ENCODE measurements at places on chromosomes 1 and 21.
A peak's percentile ranks its signal among the peaks of the same experiment; 100 is the strongest.

DNA sequence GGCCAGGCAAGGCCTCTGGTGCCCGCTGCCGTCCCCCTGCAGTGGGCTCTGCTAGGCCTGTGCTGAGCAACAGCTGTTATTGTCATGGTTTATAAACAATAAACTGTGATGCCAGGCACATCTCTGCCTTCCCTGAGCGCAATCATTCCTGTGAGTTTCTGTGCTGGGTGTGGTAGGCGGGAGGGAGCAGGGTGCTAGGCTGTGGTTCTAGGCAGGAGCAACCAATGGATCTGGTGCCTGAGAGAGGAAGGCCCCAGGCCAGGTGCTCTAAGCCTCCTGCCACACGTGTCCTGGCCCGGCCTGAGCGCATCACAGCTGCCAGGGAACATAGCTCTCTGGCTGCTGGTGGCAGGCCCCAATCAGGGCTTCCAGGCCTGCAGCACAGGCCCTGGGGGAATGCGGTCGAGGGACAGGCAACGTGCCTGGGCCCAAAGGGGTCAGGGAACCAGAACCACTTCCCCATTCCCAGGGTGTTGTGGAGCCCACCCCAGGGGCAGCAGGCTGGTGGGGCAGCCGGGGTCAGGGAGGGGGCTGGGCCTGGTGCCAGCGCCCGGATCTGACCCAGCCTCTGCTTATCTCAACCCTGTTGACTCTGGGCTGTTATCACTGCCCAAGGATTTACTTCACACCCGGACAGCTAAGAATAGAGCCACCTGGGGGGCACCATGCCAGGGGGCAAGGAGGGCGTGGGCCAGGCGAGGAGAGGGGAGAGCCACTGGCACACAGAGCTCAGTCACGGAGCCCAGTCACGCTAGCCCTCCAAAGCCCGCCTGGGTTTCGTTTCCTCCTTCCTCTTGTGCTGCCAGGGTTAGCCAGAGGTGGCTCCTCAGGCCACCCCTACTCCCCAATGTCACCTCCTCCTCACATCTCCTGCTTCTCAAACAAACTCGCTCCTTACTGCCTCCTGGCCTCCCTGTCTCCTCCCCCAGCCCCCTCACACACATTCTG is 11.5 kb downstream of the TRIM46 start:
- DNase-seq, result no peak

DNA sequence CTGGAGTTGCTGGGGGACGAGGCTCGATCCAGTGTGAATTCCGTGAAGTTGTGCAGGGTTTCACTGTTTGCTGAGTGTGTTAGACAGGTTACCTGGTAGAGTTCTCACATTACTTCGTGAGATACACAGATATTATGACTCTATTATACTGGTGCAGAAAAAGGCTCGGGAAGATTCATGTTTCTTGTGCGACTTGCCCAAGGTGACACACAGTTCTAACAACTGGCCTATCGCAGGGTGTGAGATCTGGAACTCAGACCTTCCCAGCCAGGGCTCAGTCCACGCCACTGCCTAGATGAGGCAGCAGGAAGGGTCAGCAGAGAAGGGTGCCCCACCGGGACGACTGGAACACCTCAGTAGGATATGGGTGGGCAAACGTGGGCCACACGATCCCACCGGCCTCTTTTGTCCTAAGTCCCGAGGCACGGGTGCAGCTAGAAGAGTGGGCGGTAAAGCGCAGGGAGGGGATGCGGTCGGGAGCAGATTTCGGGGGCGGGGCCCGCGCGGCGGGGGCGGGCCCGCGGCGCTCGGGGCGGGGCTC is 296 bp upstream of the RNPEP start:
- DNase-seq, result peak; percentile 52

- no peak for DNase-seq
These were observed 49.7 kb upstream of the HSD17B7 start for GRCh38 chr1:162740755-162741154.

DNA sequence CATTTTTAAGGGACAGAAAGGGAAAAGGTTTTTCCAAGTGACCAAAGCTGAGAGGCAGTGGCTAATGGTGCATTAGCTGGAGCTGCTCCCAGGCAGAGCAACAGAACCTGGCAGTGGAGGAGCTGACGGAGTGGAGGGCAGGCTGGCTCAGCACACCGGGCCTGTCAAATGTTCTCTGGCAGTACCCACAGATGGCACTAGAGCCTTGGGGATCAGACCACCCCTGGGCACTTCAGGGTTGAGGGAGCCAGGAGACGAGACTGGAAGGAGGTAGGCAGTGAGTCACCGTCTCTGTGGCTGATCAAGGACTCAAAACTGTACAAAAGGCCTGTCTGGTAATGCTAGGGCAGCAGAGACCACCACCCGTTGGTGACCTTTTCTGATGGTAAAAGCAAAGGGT is 121.7 kb upstream of the KIAA0040 start:
- DNase-seq, result no peak

GRCh38 chr21:44657635-44658540 is at the start of gene KRTAP12-3:
Gene KRTAP12-3 (plus strand): TSS chr21:44657932. CDS start chr21:44657980, 48 bp downstream.
- DNase-seq, result no peak

DNA sequence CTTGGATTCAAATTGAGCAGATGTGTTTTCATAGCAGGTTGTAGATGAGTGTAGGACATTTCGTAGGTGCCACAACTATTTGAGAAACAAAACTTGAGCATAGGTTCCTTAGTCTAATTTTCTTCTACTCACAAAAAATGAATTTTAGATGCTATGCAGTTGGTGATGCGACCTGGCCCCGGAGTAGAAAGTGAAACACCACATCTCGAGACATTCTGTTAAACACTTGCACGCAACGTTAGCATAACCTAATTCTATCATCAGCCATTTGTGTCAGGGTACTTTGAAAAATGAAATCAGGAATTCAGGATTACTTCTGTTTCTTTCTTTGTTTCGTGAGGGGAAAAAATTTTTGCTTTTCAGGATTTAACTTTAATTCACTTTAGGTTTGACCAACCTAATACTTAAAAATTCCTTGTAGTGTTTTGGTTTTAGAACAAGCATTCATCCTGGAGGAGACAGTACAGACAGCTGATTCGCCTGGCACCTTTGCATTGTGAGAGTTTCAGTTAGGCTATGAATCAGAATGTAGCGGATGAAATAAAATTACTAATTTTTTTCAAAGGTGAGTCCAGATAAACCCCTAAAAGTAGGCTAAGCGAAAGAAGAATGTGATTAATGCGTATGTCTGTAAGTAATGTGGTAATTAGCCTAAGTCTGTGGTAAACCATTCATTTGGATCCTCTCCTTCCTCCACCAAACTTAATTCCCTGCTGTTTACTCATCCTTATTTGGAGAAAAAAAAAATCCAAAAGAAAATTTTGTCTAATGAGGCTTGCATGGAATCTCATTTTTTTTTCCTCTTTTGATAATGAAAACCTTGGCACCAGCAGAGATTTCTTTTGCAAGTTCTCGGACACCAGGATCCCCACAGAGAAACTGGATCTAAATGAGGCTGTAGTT is 44.9 kb downstream of the MAP3K21 start:
- DNase-seq, result no peak

DNA sequence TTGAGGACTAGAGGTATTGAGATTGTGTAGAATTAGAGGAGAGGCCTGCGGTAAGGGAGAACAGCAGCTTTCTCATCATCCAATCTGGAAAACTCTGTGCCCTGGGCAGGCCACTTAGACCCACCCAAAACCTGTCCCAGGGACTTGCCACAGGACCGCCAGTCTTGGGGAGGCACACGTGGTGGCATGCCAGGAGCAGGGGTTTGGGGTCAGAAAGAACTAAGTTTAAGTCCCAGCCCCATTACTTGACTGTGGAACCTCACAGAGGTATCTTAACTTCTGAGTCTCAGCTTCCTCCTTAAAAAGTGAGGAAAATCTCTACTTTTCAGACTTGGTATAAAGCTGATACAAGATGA is 356.6 kb downstream of the HHAT start:
- no peak for DNase-seq

GRCh38 chr21:15659753-15660422 is 69.9 kb upstream of the USP25 start:
- DNase-seq, result no peak

DNA sequence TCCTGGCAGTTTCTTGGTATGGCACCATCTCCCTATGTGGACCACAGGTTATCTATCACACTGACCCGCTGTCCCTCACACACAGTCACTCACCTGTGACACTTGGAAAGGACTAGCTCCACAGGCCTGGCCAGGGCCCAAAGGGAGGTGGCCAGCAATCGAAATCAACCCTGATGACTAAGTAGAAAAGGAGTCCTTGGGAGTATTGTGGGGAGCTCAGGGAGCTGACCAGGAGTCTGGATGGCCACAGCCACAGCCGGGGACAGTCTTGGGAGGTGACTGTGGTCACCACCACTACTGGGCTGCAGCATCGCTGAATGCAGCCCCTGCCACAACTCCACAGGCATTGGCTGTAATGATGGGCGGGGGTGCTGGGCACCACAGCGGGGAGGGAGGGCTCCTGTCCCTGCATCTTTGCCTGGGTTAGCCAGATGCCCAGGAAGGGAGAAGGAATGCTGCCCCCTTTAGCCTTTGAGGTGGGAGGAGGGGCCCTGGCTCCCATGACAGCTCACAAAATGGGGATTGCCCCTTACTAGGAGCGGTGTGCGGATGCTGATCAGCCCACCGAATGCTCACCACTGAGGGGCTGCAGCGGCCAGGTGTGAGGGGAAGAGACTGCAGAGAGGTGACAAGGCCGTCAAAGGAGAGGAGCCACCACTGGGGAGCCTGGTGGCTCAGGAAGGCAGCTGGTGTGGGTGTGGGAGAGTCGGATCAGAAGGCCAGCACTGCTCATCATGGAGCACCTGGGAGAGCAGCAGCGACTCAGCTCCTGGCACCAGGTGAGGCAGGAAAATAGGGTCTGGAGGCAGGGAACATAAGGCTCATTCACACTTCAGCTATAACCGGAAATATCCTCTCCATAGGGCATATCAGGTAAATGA is 61.3 kb downstream of the H3-3A start:
- DNase-seq, result no peak

GRCh38 chr1:23867542-23867894 is 572 bp downstream of the FUCA1 start:
- no peak for DNase-seq

DNA sequence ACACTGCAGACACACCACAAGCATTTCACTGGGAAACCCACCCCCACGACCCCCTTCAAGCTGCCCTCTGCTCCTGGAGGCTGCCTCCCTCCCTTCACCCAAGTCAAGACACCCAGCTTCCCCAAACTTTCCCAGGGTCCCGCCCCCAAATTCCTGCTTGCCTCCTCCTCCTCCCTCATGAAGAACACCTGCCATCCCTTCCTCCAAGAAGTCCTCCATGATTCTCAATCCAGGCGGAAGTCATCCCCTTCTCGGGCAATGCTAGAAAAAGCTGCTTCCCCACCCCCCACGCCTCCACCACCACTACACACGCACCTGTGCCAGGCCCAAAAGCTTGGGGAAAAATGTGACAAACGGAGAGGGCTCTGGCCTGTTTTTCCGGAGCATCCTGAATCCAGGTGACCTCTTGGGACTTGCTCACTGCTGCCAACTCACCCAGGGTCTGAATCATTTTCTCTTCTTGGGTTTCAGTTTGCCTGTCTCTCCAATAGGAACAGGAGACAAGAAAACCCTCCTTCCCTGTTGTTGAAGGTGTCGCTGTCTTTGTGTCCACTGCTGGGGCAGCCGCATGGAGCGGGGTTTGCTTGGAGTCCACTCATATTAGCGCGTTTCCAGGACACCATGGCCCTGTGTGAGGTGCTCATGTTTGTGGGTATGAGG is 101.0 kb upstream of the CASZ1 start:
- DNase-seq, result no peak

DNA sequence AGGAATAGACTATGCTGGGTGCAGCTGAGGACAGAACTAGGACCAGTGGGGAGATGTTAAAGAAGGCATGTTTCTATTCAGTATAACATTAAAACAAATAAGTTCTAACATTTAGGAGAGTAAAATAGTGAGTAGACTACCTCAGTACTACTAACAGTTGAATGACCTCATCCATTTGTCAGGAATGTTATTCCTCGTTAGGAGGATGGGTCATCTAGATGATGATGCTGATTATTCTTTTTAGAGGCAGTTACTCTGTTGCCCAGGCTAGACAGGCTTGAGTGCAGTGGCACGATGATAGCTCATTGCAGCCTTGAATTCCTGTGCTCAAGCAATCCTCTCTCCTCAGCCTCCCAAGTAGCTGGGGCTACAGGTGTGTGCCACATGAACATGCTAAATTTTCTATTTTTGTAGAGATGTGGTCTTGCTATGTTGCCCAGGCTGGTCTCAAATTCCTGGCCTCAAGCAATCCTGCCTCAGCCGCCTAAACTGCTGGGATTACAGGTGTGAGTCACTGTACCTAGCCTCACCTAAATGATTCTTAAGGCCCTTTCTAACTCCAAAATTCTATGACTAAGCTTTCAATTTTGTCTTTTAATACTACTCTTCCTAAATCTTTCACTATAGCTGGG is 9.3 kb downstream of the EEIG2 start:
- no peak for DNase-seq

- no peak for DNase-seq
These were observed 1602.9 kb downstream of the KCNT2 start for GRCh38 chr1:195005338-195005737.

DNA sequence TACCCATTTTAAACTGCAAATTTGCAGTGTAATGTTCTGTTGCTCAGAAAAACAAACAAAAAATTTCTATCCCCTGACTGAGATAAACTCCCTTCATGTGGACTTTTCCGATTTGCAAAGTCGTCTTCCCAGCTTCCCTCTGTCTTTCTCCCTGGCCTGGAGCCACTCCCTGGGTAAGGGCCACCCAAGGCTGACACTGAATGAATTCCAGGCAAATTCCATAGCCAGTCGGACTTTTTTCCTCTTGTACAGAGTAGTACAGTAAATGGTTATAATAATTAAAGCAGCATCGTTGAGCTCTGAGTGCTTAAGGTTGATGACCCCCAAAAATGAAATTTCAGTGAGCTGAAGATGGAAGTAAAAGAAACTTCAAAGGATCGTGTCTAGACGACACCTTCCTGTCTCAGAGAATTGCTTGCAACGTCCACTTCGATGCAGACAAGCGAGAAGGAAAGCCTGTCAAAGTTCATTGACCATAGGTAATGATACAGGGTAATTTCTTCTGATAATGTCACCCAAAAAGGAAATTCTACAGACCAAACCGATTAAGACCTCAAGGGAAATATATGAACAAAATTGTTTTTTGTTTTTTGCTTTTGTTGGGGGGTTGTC is 33.6 kb upstream of the LHX8 start:
- DNase-seq, result no peak

DNA sequence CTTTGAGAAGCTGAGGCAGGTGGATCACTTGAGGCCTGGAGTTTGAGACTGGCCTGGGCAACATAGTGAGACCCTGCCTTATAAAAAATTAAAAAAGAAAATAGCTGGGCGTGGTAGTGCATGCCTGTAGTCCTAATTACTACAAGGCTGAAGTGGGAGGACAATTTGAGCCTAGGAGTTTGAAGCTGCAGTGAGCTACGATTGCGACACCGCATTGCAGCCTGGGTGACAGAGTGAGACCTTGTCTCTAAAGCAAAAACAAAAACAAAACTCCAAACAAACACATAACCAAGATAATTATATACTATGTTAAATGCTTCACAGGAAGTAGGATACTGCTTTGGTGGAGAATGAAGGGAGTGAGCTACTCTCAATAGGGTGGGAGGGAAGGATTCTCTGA is 5.4 kb upstream of the PAFAH2 start:
- DNase-seq, result no peak

GRCh38 chr1:56435434-56436262 is 143.7 kb downstream of the PLPP3 start:
- no peak for DNase-seq
